Activated T-cell treated with anti-CD3 and anti-CD28 coated beads, Interleukin-2, amount 50 U/mL, for 1 hour (primary cell): ENCODE measurements at places on chromosomes 7 and 10.

DNA sequence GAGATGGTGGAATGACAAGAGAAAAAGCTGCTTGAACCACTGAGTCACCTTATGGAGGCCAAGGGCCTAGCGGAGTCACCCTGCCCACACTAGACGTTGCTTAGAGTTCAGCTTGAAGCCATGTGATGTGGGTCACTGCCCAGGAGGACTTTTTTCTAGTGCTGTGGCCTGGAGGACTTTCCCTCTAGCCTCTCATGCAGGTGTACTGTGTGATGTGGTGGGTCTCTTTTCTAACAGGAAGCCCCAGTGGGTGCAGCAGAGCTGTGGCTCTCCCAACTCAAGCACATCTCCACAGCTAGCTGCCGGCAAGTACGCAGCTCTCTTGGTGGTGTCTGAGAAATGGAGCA, 13.6 kb downstream of the POR start:
- DNase-seq: peak; percentile 30

DNA sequence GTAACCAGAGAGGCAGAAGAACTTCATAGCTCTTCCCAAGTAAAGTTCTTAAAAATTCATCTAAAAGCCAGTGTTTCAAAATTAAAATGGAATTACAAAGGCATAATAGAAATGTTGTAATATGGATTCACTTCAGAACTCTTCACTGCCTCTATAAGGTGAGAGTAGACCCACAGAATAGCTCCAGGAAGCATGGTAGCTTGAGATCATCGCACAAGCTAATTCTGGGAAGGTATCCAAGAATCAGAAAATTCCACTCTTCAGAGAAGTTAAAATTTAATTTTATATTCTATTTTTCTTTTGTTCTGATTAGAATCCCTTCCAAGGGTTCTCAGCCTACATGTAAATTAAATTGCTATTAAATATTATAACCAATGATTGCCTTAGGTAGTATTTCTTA, 1.5 kb upstream of the DHX32 start:
- DNase-seq: no peak

DNA sequence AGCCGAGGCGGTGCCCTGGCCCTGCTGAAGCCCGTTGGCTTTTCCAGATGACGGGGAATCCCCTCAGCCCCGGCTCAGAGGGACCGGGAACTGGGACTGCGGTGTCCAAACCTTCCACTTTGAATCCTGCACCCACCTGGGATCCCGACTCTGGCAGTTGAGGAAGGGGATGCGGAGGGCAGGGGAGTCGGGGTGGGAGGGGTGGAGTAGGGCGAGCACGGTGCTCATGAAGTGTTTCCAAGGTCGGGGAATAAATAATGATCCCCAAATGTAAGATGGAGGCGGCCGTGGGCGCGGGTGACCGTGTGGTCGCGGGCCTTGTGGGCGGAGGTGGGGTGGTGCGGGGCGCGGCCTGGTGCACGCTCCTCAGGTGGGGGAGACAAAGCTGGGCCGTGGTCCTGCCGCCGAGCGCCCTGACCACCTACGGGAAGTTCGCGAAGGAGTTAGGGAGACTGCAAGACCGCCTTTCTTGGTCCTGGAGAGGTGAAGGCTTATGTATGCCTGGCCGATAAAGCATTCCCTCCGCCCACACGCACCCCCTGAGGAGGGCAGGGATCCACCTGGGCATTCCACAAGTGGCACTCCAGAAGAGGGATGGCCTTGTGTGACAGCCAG, 1.4 kb downstream of the MTURN start:
- no peak for DNase-seq

GRCh38 chr7:69018200-69018599, 580.1 kb upstream of the AUTS2 start:
- no peak for DNase-seq

DNA sequence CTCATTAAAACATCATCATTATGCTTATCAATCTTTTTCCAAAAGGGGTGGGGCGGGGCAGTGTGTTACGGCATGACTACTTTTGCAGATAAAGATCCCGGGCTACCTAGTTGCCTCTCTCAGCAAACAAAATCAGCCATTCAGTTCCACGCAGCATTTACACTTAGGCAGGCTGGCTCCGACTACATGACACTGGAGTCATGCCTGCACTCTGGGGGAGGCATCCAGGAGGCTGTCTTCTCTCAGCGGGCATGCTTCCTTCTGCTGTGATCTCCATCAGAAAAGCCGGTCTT, 193.9 kb upstream of the TCF7L2 start:
- no peak for DNase-seq

- DNase-seq: no peak
These were observed 23.7 kb downstream of the FGF8 start for GRCh38 chr10:101752241-101752640.

- DNase-seq: no peak
These were observed 91.6 kb upstream of the COL1A2 start for GRCh38 chr7:94303118-94303517.

DNA sequence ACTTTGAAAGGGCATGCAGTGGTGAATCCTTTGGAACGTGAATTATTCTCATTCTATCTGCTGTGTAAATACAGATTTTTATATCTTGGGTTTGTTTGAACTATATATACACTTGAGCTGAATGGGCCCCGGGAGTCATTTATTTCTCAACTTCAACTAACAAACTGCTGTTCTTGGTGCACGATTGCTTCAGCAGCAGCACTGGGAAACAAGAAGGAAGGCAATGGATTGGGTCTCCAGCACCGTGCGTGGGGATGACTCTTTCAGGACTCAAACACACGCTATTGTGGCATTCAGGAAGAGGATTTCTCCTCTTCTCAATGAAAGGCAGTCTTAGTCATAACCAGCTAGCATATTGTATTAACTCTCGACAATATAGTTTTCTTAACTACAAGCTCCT, 226.0 kb upstream of the NFE2L3 start:
- DNase-seq: no peak

DNA sequence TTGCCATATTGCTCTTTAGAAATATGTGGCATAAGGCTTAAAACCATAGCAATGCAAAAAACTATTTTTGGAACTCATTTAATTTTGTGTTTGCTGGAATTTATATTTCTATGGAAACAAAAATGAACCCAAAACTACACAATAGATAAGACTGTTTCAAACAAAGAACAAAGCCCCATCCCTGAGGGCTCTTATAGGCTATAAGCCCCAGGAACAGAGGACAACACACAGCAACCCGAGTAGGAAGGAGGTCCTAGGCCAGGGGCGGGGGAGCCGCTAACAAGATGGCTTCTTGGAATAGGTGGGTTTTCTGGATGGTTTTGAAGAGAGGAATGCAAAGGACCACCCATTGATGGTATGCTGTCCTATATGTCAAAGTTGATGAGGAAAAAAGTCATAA, 8.6 kb downstream of the COL28A1 start:
- no peak for DNase-seq

DNA sequence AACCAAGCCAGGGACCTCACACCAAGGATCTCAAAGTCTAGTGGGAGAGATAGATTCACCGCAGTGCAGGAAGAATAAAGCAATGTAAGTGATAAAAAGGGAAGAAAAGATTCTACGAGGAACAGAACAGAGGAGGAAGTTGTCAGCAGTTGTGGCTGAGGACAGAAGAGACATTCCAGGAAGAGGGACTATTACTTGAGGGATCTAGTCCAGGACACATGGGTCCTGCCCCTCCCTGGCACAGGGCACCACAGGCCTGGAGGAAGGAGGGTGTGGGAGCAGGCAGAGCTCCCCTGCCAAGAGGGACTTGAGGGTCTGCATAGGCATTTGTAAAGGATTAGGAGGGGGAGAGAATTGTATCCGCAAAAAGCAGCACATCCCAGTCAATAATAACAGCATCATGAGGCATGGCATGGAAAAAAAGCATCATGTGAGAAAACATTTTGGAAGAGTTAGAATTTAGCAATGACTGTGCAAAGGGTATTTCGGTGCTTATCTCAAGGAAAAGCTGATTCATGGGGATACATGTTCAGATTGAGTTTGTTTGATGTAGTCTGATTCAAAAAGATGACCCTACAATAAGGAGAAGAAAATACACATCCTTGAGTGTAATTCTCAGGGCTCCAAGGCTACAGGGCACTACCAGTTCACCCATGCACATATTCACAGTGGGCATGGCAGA, 12.7 kb downstream of the C10orf71 start:
- no peak for DNase-seq

- no peak for DNase-seq
These were observed 90.4 kb downstream of the ZMIZ1 start for GRCh38 chr10:79159141-79159651.

DNA sequence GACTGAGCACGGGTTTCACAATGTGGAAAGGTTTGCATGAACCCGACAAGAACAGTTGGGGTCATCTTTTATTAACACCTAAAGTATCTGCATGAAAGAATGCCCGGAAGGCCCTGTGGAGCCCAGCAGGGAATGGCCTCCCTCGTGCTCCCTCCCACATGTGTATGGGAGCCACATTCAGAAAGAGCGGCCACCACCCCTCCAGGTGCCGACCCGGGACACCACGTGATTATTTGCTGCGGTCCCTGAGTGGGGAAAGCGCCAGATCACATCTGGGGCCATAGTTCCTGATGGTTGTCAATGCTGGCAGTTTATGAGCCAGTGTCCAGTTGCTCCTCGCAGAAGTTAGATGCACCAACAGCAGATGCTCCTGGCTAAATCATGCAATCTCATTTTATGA, 571.4 kb downstream of the TCERG1L start:
- DNase-seq: no peak

DNA sequence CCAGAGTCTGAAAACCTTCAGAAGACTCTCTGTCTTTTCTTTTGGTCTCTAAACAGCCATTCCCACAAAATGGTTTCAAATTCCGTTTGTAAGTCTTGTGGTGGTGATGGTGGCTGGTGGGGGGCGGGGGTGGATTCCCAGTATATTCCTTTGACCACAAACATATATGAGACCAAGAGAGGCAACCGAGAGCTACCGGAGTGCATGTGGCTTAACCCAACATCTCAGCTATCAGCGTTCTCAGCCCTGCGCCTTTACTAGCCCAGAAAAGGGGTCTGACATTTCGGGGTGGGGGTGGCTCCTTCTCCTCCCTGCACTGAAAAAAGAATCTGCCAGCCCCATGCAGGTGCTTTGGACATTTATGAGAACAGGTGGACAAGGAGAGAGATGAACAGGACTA, 621.1 kb downstream of the ACTR3B start:
- no peak for DNase-seq

- no peak for DNase-seq
These were observed 52.7 kb upstream of the PRSS1 start for GRCh38 chr7:142696456-142697179.

DNA sequence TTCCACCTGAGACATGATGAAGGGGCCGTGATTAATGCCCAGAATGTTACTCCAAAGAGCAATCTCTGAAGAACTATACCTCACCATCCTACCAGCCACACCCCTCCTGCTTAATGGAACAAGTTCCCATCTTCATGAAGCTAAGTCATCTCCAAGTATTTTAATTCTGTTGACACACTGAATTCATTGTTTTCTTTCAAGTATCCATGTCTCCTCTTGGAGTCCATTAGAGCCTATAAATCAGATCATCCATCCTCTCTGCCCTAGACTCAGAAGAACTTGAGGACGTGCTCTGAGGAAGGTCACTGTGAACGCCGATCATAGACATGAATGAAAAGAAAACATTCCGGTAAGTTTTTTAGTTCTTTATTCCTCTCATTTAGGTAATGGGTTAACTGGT, 126.8 kb downstream of the RSU1 start:
- no peak for DNase-seq

DNA sequence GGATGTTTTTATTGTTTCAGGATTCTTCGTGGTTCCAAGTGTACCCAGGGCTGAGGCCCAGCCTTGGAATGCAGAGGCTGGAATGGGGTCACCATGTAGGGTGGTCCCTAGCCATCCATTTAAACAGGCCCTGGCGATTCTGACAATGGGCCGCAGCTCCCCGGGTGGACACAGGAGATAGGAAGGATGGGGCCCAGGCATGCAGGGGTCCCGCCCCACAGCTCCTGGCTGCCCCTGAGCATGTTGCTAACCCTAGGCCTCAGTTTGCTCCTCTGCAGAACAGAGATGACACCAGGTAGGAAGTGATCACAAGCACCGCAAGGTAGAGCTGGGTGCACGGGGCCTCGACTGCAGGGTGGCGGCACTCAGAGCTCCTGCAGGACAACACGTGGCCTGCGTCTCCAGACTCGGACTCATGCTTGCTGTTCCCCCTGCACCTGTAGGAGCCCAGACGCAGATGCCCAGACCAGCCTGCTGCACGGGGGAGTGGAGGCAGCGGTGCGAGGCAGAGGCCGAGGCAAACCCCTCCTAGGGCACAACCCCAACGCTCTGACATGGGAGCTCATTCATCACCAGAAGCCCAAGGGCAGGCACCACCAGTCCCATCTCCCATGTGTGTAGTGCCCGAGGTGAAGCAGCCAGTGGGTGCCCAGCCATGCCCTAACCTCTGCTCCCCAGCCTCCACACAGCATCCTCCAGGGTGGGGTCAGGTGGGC, 25.5 kb downstream of the VIPR2 start:
- DNase-seq: no peak

DNA sequence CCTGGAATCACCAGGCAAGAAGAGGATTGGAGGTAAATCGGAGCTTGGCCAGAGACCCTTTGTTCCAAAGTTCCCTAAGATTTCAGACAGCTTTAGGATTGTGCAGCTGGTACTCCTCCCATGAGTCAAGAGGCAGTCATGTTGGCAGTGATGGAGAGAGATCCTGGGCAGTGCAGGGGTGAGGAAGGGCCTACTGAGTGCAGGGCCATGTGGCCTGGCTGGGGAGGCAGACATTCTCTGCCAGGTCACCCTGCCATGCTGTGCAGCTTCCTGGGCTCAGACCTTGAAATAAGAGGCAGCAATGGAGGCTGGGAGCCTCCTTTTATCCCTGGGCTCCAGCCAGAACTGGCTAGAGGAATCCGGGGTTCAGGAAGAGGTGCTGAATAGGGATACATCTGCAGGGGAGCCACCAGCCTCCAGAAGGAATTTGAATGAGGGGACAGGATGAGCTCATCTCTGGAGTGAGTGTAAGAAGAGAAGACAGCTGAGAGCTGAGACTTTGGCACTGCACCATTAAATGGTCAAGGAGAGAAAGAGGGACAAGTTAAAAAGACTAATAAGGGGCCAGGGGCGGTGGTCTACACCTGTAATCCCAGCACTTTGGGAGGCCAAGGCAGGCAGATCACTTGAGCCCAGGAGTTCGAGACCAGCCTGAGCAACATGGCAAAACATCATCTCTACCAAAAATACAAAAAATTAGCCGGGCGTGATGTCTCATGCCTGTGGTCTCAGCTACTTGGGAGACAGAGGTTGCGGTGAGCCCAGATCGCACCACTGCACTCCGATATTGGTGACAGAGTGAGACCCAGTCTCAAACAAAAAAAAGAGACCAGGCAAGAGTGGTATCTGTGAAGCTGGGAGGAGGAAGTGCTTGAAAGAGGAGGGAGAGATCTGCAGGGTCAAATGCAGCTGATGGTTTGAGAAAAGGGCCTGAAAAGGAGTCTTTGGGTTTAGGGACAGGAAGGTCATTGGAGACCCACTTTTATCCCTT, 12.0 kb downstream of the SFTPD start:
- no peak for DNase-seq
